AG09309 (cell line): ENCODE measurements at places on chromosomes 2 and 18.

DNA sequence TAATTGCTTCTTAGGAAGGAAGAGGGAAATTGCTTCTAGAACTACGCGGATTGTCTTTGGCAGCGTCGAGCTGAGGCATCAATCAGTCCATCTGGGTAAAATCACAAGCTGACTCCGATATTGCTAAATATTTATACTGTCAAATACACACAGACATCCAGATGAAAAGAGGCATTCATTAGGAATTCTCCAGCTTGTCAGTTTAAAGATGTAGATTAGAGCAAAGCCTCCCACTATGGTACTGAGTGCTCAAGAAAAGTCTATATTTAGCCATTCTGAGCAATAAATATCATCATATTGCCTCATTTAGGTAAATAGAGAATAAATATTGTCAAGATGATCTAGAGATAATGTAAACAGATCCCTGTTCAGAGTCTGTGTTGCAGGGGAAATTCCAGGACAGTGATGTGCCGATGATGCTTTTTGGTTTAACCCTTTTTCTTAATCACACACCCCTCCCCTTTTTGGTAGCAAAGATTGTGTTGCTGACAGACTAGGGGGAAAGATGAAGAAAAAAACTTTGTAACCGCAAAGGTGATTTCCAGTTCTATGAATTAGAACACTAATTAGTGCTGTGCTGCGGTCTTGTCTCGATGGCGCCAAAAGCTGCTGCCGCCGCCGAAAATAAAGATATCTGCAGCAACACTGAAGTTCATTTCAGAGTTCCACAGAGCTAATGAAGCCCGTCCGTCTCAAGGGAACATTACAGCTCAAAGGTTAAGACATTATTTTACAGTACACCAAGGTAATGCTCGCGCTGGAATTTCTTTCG, 171.8 kb downstream of the PTGR3 start:
- DNase-seq = no peak

DNA sequence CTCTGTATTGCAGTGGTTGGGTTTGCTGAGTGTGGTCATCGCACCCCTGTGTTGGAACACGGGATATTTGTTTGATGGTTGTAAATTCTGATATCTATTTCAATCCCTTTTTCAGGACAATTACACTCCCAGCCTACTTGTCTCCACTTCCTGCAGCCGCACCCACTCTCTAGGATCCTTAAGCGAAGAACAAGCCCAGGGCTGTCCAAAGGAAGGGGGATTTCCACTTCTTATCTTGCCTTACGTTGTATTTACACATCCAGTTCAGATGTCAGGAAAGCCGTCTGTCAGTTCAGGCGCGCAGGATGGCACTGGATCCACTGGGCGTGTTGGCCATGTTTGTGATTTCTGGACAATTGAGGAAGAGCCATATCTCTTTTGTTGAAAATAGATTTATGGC, 834.5 kb upstream of the SALL3 start:
- no peak for DNase-seq

GRCh38 chr2:156874707-156875106, 382.8 kb upstream of the GALNT5 start:
- no peak for DNase-seq

GRCh38 chr2:63981702-63982103, 37.5 kb downstream of the VPS54 start:
- DNase-seq = no peak

DNA sequence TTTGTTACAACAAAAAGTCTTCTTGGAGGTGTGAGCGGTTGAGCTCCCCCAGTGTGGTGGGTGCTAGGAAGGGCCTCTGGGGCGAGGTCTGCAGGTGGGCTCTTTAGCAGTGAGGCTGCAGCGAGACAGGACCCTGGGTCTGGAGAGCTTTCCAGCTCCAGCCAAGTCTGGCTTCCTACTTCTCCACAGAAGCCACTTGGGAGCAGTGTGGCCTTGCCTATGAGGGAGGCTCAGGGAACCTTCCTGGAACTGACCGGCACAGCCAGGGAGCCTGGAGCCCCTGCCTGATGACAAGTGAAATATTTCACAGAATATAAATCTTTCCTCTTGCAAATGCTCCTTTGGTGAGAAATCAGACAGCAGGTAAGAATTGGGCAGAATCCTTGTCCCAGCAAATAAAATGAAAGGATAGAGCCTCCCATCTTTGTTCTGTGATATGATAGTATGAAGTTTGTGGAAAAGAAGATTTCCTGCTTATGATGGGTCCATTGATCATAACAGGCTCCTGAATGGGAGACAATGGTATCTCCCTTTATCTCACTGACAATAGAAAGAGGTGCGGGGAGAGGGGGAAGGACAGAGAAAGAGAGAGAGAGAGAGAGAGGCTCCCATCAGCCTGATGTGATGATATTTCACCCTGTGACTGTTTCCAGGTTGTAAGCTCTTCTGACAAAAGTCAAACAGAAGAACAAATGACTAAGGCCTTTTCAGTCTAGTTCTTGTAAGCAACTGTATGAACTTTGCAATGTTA, 289.8 kb upstream of the SPRED2 start:
- DNase-seq = no peak

DNA sequence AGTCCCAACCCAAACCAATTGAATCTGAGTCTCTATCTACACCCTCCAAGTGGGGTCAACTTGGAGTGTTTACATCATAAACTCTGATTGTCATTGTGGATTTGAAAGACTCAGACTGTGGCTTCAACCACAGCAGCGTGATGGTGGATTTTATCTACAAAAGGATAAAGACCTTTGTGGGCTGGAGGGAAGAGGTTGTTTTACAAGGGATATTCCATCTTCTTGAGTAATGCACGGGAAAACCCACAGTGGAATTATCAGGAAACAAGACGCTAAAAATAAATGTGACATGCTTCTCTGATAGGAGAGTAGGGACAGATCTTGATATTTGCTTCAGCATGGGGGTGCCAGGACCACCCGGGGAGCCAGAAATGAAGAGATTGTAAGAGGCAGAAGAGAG, 93.5 kb downstream of the LPIN1 start:
- peak; percentile 38 for DNase-seq

DNA sequence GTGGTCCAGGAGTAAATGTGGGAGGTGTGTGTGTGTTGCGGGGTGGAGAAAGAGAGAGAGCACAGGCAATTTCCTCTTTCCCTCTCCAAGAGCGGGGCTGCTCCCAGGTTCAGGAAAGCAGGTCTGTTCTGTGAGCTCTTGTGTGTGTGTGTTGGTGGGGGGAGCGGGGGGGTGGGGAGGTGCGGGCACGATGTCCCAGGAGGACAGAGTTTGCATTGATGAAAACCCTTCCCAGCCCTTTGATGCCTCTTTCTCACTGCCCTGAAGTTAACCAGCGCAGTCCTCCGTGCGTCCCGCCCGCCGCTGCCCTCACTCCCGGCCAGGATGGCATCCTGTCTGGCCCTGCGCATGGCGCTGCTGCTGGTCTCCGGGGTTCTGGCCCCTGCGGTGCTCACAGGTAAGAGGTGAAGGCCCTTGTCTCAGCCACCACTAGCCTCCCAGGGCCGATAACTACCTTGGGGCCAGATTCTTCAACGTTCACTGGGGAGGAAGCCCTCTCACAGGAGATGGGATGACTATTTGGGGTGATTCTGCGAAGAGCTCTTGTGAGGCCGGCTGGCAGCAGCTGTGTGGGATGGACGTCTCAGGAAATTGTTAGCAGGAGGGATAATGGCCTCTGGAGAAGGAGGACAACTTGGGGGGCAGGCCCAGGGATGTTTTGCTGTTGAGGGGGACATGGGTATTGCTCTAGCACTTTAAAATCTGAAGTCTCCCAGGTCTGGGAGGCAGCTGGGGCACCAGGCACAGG, at the start of gene SNORC:
TSS of gene SNORC (plus strand) at position 247 of the 748 bp plus-strand sequence. CDS start at position 325, 78 bp downstream.
- no peak for DNase-seq

DNA sequence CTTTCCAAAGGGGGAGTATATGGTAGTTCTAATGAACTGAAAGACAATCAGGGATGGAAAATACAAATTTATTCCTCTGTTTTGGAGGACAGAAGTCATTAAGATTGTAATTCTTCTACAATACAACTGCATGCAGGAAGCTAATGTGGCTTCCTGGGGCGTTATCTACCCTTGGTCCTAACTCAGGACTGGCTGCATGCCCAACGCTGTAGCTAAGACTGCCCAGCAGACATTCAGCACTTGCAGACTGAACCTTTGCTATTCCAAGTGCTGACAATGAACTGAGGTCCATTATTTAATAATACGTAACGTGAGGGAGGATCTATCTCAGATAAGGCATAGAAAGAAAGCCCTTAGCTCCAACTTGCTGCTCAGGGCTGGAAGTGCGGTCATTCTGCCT, 53.2 kb downstream of the ZAP70 start:
- DNase-seq = no peak

GRCh38 chr2:12399240-12399639, 317.5 kb upstream of the TRIB2 start:
- no peak for DNase-seq

DNA sequence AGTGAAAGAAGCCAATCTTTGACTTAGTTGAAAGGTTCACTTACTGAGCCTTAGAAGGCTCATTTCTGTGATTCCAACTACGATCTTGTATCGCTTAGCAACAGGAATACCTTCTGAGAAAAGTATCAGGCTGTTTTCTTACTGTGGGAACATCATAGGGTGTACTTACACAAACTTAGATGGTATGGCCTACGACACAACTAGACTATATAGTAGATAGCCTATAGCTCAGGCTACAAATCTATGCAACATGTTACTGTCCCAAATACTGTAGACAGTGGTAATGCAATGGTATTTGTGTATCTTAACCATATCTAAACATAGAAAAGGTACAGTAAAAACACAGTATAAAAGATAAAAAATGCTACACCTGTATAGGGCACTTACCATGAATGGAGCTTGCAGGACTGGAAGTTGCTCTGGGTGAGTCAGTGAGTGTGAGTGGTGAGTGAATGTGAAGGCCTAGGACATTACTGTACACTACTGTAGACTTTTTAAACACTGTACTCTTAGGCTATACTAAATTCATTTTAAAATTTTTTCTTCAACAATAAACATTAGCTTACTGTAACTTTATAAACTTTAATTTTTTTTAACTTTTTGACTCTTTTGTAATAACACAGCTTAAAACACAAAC, 148.8 kb upstream of the STON1 start:
- DNase-seq = no peak

DNA sequence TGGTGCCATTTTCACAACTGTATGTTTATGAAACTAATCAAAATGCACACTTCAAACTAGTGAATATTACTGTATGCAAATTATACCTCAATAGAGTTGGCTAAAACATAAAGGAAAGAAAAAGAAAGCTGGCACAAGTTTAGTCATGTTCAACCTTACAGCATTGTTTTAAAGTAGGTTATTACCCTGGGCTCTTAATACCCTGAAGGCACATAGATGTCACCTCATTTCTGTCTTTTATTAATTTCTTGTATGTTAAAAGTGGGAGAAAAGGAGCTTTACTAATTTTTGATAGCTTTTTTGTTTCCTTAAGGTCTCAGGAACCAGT, 32.7 kb downstream of the TMEM131 start:
- no peak for DNase-seq

DNA sequence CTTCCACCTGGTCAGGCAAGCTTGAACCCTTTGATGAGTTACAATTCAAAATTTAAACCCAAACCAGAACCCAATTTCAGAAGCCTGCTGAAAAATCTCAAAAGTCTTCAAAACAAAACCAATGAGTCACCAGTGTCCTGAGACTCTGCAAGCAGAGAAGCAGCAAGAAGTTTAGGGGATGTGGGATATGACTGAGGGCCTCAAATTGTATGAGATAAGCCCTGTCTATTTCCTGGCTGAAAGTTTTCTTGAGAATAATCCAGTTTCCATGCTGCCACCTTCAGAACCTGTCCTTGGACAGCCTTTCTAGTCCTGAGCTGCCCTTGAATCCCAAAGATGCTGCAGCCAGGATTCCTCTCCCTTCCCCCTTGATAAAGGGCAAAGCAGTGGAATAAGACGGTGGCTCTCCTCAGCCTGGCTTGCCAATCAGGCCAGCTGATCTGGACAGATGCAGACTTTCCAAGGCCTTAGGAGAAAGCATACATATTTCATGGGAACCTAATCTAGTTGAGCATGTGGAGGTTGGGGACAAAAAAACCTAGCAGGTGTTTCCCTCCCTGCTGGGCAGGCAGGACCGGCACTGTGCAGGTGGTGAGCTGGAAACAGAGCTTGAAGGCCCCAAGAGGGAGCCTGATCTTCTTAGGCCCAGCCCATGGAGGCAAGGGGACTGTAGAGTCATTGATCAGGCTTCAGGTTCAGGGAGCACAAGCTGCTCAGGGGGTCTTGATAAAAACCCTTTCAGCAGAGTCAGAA, 278.0 kb upstream of the MGAT5 start:
- DNase-seq = no peak

DNA sequence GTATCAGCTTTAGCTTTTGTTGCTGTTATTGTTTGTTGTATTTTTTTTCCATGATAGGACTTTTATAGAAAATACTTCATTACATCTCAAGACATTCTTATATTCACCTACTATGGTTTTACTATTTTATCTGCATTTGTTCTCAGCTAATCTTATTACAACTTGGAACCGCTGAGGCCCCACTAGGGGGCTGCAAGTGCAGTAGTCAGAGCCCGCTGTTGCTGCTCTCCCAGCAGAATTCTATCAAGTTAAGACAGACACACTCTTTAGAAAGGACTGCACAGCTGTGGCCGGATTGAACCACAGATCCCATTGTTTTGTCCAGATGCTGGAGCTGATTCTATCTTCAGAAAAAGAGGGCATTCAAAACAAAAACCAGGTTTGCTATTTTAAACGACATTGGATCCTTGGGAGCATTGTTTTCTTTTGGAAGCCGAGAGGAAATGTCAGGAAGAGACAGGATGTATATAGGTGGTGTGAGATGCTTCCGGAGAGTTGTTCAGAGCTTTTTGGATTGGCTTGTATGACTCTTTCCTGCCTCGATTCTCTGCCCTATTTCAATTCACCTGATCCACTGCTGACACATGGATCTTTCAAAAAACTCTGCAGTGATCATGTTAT, 105.7 kb upstream of the GAREM1 start:
- DNase-seq = no peak

DNA sequence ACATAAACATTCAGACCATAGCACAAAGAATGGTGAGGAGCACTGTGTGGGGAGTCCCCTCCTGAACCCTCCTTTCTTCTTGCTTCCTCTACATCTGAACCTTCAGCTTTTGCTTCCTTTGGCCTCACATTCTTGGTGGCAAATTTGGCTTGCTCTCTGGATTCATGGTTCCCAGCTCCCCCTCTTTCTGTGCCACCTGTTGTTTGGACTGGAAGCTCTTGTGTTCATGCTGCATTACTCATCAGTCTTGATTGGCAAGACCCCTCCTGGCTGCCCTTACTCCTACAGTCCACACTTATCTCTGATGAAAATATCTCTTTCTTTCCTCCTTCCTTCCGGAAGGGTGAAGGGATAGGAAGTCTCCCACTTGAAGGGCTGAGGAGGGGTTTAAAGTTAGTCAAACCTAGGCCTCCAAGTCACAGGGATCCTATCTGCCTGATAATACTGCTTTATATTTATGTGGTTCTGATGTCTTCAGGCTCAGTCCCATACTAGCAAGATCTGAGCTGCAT, 70.0 kb downstream of the MYO3B start:
- no peak for DNase-seq

DNA sequence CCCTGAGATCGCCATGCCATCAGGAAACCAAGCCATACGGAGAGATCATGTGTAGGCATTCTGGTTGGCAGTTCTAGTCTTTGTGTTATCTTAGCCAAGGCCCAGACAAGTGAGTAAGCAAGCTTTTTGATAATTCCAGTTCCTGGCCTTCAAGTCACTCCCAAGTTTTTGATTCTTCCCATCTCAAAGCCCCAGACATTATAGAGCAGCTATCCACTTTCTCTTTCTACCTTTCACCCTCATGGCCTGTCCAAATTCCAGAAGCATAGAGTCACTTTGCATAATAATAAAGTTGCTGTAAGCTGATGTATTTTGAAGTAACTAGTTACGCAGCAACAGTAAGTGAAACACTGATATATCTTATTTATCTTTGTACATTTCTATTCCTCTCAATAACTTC, 26.8 kb upstream of the IL1RL1 start:
- no peak for DNase-seq
